Hindlimb muscle (tissue), 1 donor: ENCODE measurements at places on chromosomes 2 and 18. TPM values are rescaled to one million over a fixed set of nuclear protein-coding genes. Genes with fewer than 3 reads are reported as not detected.

SLC9A4 gene
- not detected for polyA plus RNA-seq

DNA sequence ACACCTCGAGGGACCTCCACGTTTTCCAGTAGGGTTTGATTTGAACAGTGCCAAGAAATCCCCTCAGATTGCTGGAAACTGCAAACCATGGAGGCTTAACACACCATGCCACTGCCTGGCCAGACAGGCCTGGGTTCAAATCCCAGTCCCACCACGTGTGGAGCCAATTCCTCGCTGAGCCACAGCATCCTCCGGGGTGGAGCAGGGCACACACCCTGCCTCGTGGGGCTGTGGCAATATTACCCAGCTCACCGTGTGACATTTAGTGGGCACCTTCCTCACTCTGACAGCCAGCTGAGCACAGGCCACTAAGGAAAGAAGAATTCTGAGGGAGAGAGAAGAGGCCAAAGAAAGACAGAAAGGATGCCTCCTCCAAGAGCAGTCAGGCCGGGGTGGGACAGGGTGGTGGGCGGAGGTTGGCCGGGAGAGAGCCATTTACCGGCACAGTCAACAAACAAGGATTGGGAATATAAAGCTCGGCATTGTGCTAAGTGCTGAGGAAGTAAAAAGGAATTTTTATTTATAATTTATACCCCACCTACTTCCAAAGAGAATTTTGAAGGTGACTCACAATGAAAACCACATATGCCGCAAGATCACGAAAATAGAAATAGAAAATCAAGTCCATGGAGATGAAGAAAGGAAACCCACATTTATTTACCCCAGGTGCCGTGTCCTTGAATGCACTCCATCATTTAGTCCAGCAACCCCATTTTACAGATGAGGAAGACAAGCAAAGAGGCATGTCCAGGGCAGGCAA lies 111.5 kb downstream of the MCFD2 start:
- no peak for DNase-seq

DNA sequence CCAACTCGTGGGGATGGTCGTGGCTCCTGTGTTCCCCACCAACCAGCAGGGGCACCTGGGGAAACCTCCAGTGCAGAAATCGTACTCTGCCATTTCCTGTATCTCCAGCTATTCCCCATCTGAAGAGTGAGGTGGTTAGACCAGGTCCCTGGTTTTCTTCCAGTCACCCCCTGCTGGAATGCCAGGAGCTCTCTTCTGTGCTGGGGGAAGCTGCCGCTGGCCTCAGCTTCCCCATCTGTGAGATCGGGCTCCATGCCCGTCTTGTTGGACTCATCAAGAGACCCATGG lies 119.7 kb downstream of the INHBB start:
- DNase-seq = no peak

GRCh38 chr2:195490319-195490718 lies 166.7 kb upstream of the SLC39A10 start:
- no peak for DNase-seq

CCBE1 gene
- 2.0 TPM for polyA plus RNA-seq

GRCh38 chr2:172079838-172080640 lies 5.3 kb upstream of the DLX1 start:
- DNase-seq = no peak
